ENCODE measurements at places on chromosomes 4 and X.

GRCh38 chrX:7689791-7690412 lies 153.1 kb upstream of the VCX start:
- no peak for DNase-seq

- no peak for DNase-seq
Measured at GRCh38 chr4:95701500-95702170, 138.3 kb upstream of the PDHA2 start.

DNA sequence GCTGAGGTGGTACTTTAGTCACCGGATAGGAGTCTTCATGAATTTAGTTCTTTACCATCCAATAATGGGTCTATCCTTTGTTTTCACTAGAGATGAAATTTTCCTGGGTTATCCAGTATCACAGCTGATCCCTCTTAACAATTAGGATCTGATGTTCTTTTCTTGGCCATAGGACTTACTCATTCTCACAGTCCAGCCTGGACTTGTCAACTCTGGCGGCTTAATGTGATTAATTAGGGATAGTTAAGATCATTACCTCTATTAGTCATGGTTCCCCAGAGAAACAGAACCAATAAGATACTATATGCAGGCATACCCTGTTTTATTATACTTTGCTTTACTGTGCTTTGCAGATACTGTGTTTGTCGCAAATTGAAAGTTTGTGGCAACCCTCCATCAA lies 272.7 kb upstream of the FAT4 start:
- no peak for DNase-seq

DNA sequence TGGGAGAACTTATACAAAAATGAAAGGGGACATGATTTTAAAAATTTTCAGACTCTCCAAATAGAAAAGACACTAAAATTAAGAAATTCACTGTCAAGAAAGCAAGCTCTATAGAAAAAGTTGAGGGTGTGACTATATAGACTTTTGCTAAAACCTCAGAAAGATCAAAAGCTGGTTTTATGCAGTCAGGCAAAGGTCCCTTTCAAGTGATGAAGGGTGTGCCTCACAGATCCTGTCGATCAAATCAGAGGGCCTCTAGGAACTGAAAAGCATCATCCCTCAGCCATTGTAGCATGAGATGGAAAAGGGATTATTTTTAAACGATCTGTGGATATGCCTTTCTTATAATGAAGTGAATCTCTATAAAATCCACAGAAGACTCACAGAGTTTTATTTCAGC lies 116.5 kb downstream of the FAM13A start:
- DNase-seq: no peak

DNA sequence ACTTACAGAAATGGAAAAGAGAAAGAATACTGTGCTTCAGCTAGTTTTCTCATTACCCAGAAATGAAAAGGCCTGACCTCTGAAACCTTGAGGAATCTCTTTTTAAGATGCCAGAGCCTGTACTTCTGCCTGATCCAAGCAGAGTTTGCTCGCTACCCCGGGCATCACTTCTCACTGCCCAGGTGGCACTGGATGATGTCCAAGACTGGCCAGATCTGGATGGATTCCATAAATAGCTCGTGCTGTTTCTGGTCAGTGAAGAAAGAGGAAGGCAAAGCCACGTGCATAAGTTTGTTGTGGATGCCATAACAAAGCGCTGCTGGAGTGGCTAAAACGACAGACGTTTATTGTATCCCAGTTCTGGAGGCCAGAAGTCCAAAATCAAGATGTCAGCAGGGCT lies 133.5 kb downstream of the TBL1X start:
- no peak for DNase-seq

DNA sequence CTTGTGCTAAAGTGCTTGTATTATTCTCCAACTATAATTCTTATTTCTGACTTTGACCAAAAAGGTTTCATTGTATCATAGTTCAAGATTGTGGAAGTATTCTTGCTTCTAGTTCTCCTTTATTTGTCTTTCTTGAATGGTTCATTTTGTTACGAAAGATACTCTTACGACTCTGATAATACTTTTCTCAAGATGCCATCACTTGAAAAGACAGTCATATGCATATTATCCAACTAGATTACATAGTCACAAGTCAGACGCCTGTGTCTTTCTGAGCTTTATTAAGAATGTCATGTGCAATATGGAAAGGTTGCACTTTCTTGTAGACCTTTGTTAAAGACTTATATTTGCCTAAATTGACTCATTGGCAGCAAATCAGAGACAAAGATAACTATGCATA lies 71.4 kb upstream of the HPGD start:
- no peak for DNase-seq

GRCh38 chr4:139145552-139145932 lies 31.5 kb downstream of the ELF2 start:
- DNase-seq: no peak

- DNase-seq: no peak
Measured at GRCh38 chrX:3076416-3076991, 35.2 kb downstream of the ARSF start.

DNA sequence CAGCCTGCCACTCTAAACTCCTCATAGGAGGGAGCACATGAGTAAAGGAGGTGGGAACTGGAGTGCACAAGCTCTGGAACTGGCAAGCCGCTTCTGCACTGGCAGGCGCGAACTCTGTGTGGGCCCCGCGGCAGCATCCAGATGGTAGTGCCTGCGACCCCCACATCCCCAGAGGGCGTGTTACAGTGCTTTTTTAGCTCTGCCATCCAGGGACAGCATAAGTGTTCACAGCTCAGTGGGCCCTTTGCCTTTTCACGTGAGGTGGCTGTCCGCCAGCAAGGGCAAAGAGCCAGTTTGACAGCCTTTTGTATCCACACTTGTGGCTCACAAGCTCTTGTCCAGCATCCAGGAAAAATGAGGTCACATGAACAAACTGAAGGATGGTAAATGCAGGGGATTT lies 581.6 kb upstream of the DIAPH2 start:
- DNase-seq: no peak

Data from HS-5 (cell line).